ENCODE measurements at places on chromosomes 7 and 10. TPM values are rescaled to one million over a fixed set of nuclear protein-coding genes. Genes with fewer than 3 reads are reported as not detected.
A peak's percentile ranks its signal among the peaks of the same experiment; 100 is the strongest.

- DNase-seq, result no peak
These were observed 52.7 kb upstream of the HERPUD2 start for GRCh38 chr7:35747611-35748010.

DNA sequence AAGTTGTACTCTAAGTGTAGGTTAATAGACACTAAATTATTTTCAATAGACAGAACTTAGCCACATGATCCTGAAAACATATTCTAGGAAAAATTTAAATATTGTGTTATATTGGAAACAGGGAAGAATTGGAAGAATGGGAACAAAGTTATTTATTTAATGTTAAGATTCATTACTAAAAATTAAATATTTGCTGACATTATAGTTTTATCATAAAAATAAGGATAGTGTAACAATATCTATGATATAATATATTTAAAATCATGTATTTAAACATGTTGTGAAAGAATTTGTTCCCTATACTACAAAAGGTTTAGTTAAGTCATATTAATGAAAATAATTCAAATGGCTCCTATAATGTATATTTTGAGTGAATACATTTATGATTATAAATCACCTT lies 120.1 kb upstream of the TEX47 start:
- DNase-seq, result no peak

DNA sequence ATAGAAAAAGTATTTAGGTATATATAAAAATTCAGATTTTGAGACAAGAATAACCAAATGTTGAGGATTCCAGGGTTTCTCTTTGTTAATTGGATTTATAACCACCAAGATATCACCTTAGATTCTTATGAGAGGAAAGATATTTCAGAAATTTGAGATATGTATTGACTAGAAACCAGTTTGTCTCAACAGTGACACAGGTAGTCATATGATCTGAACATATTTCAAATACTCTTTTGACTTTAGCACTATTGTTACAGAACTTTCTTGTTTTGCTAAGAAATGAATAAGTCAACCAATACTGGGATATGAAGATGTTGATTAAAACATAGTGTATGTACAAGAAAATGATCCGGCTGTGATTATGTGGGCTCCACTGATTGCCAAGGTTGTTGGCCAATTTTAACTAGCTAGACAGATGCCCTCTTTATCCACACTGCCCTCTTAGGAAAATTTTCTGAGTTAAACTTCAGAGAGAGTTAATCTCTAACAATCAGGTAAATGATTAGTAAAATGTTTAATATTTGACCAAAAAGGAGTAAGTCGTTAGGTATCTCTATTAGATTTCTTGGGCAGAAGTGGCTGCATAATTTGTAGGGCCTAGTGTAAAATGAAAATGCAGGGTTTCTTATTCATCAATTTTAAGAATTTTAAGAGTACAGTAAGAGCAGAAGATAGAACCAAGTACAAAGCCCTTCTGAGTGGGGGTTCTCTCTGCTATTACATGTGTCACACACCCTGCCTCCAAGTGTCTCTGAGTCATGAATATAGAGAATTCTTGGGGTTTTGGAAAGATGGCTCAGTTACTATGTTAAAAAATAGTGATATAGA lies 376.0 kb downstream of the TFEC start:
- DNase-seq, result no peak

Gene SEMA3C
- total RNA-seq, result 0.18 TPM

GRCh38 chr7:18468795-18469194 lies 26.8 kb upstream of the HDAC9 start:
- DNase-seq, result no peak

Gene CNTNAP2
- total RNA-seq, result not detected

DNA sequence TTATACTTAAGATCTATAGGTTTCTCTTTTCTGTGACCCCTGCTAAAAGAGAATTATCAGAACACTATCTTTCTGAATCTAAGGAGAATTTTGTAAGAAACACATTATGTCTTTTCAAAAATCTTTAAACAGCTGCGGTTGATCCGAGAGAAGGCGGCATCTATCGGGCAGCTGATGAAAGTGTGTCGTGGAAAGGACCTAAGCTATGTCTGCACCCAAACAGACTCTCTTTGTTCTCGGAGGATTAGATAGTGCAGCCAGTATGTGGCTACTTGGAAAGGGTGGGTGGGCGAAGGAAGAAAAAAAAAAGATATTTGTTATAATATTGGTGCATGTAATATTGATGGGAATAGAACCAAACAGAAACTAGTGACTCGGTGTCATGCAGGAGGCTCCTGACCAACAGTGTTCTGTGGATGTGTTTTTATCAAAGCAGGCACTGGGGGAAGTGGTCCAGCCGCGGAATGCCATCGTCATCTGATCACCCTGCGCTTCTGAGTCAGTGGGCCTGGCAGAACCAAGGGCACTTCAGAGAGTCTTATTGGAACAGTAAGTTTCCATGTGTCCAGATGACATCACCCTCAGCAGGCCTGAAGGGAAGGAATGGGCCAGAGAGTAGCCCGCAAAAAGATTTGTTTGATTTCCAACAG lies 509.7 kb upstream of the AKR1E2 start:
- DNase-seq, result no peak

DNA sequence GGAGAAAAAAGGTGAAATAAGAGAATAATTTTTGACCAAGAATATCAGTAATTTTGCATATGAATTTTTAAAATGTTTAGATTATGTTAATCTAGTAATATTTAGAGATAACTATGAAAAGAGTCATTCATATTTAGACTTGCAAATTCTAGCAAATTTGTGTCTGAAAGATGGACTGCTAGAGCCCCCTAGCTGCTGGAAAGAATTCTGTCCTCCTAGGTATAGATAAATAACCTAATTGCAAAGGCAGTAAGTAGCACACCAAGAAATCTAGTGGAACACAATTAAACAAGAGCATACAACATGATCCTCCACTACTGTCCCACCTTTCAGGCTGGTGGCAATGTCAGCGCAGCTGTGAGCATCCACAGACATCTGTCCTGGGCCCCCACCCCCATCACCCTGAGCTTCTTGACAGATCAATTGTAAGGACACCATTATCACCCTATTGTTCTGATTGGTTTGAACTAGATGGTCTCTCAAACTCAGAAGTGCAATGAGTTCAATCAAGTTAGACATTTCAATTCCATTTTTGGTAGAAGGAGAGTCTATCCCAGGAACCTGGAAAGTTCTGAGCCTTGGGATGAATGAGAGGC lies 15.0 kb upstream of the GFRA1 start:
- peak; percentile 51 for DNase-seq

DNA sequence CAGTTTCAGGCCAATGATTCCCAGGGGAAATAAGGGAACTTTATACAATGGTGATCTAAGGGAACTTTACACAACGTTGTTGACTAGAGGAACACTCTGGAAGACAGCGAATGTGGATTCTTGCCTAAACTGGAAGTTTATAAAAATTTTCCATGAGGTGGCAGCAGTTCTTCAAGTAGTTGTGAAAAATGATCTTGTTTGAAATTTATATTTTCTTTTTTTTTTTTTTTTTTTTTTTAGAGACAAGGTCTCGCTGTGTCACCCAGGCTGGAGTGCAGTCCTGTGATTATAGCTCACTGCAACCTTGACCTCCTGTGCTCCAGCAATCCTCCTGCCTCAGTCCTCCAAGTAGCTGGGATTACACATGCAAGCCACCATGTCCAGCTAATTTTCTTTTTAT lies 32.1 kb upstream of the GTF2I start:
- peak; percentile 61 for DNase-seq

DNA sequence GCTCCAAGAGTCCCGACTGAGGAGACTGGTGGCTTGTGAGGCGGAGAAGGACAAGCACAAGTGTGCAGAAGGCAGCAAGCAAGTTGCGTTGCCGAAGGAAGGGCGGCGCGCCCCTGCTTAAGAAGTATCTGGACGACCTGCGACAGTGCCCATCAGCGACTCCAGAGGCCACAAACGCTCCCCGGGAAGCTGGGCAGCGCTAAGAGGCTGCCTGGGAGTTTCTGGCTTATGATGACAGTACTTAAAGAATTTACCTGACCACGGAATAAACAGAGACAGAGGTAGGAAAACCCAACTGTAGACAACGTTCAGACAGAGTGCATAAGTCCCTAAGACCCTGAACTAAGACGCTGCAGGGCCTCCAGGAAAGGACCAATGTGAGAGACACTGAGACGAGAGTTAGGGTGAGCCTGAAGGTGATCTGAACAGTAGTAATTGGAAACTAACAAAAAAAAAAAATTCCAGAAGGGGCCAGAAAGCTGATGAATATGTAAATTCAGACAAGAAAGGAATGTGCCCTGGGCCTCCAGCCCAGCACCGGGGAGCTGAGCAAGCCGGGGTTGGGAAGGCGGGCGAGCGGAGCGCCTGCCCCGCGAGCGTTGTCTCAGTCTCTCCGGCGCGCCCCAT lies 1.0 kb downstream of the OSBPL3 start:
- DNase-seq, result no peak

DNA sequence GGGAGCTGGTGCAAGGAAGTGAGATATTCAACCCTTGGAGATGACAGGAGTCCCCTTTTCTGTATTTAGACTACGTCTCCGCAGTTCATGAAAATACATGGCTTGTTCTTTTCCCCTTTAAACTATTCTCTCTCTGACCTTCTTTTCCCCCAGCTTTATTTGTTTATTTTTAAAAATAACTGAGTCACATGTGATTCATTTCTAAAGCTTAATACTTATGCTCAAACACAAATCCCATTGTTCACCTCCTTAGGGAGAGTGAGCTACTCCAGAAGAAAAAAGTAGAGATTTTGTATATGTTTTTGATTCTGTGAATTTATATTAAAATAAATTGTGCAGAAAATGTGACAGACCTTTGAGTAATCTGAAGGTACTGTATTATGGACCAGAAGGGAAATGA lies 35.9 kb upstream of the FZD1 start:
- peak; percentile 53 for DNase-seq

Gene ADAM12
- 0.33 TPM for total RNA-seq

DNA sequence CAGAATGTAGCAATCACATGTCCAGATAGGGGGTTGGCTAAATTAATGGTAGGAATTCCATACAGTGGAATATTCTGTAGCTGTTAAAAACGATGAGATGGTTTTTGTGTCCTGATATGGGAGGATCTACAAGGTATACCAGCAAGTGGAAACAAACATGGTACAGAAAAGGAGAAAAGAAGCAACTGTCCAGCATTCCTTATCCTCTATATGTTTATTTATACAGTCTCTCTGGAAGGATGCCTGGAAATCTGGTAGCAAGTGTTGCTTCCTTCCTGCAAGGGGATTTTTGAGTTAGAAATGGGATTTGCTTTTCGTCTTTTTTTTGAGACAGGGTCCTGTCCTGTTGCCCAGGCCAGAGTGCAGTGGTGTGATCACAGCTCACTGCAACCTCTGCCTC lies 19.3 kb downstream of the IL15RA start:
- peak; percentile 77 for DNase-seq

Gene AGAP5
- 6.9 TPM for total RNA-seq

Gene ZNF503
- 2.7 TPM for total RNA-seq

- no peak for DNase-seq
These were observed 224.5 kb downstream of the ZMYND11 start for GRCh38 chr10:359762-360161.

DNA sequence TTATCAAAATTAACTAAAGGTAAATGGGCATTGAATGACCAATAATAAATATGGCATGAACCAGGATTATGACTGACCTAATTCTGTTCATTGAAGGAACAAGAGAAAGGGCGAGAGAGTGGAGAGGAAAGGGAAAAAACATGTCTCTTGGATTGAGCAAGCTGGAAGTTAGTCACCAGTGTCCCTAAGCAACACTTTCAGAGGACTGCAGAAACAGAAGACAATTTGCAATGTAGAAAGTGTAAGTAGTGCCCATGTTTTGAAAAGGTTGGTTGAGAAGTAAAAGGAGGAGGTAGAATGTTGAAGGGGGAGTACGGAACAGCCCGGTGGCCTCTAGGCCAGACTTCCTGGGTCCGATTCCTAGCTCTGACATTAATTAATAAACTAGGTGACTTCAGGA lies 94.6 kb downstream of the FAS start:
- no peak for DNase-seq

DNA sequence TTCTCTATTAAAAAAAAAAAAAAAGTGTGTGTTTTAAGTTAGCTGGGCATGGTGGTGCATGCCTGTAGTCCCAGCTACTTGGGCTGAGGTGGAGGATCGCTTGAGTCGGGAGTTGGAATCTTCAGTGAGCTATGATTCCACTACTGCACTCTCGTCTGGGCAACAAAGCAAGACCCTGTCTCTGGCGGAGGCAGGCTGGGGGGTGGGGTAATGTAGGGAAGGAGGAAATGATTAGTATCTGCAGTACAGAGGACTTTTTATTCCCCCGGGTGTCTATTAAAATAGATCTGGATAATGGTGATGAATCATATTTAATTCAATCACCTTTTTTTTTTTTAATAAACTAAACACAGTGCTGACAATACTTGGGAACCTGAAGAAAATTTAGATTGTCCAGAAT lies 6.5 kb downstream of the CBX3 start:
- DNase-seq, result no peak

- DNase-seq, result no peak
These were observed 67.5 kb upstream of the COMTD1 start for GRCh38 chr10:75303045-75303777.

Gene ADRA2A
- not detected for total RNA-seq

Gene FAM171A1
- 75.8 TPM for total RNA-seq

Gene BHLHA15
- total RNA-seq, result 1.2 TPM

GRCh38 chr10:78470267-78471103 lies 436.8 kb downstream of the RPS24 start:
- no peak for DNase-seq
